ENCODE measurements at places on chromosomes 11 and 22. TPM values are rescaled to one million over a fixed set of nuclear protein-coding genes. Genes with fewer than 3 reads are reported as not detected.

DNA sequence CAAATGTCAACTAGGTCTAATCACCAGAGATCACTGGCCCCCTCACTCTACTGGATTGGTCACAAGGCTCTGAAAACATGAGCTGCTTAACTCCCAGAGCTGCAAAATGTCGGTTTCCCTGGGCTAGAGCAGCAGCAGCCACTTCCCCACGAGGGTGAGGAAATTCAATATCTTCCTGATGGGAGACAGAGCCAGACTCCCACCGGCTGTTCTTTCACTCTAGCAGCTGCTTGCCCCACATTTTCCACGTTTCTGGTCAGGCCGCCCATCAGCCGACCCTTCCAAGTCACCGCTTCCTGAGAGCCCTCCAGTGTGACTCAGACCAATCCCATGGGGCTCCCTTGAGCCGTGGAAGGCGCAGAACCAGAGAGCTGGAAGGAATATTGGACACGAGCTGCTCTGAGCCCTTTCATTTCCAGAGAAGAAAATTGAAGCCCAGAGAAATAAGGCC lies 227.0 kb downstream of the ADAMTS15 start:
- DNase-seq, result no peak

DNA sequence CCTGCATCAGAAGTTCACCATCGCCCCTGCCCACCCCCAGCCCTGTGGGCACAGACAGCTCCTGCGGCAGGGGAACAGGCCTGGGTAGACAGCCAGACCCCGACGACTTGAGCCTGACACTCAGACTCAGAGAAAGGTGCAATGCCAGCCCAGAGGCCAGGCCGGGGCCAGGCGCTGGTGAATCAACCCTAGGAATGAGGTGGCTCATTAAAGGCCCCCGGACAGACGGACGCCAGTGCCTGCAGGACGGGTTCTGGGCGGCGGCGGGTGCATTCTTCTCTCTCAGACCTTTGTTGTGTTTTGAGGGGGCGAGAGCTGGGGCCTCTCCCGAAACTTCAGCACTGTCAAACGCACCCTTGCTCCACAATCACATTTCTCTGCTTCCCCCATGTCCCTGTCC lies 5.6 kb downstream of the OVOL1 start:
- DNase-seq, result no peak

- no peak for DNase-seq
Observed at GRCh38 chr11:81203876-81204275, 1529.8 kb downstream of the FAM181B start.

- no peak for DNase-seq
Observed at GRCh38 chr22:41826430-41827383, 6.2 kb upstream of the SREBF2 start.

Gene SIAE
- total RNA-seq, result 4.8 TPM

Gene ADSL
- total RNA-seq, result 132 TPM

Gene OR51I1
- total RNA-seq, result not detected

Gene ANO5
- 6.1 TPM for total RNA-seq

All from GM12878 (cell line).